ENCODE measurements at places on chromosomes 1 and 21.
A peak's percentile ranks its signal among the peaks of the same experiment; 100 is the strongest.

DNA sequence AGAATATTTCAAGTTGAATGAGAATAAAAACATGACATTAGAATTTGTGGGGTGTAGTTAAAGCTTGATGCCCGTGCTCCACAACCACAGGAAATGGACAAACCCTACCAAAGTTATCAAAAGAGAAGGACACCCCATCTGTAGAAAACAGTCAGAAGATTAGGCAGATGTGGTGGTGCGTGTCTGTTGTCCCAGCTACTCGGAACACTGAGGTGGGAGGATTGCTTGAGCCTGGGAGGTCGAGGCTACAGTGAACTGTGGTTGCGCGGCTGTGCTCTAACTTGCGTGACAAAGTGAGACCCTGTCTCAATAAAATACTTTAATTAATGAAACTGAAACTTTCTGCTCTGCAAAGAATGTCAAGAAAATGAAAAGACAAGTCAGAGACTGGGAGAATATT is 1.5 kb upstream of the SPATC1L start:
- DNase-seq: no peak

- DNase-seq: no peak
These were observed 170.0 kb downstream of the LTN1 start for GRCh38 chr21:28822486-28823335.

- DNase-seq: no peak
These were observed 213.9 kb upstream of the LYPLAL1 start for GRCh38 chr1:218959784-218960183.

GRCh38 chr21:44442266-44443125 is 12.8 kb upstream of the LRRC3 start:
- DNase-seq: no peak

GRCh38 chr1:31394584-31395193 is 18.3 kb upstream of the SERINC2 start:
- DNase-seq: peak; percentile 94

DNA sequence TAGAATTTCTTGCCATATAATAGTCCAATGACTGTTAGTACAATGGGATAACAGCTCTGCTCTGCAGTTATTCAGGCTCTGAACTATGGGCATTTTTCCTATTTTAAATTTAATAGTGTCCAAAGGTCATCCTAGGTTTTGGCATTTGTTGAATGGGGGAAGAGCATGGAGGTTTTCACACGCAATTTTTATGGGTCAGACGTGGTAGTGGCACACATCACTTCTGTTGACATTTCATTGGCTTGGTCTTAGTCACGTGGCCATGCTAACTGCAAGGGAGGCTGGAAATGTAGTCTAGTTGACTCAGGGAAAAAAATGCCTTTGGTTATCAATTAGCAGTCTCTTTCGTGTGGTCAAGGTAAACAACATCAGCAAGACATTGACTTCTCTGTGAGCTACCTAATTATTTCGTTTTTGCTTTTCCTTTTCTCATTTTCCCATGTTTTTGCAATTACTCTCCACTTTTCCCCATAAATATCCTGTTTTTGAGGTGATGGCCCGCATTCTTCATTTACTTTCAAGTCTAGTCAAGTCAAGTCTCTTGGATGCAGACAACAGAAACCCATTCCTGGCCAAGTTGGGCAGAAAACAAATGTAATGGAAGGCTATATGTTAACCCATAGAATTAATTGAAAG is 82.8 kb downstream of the DYRK1A start:
- no peak for DNase-seq

DNA sequence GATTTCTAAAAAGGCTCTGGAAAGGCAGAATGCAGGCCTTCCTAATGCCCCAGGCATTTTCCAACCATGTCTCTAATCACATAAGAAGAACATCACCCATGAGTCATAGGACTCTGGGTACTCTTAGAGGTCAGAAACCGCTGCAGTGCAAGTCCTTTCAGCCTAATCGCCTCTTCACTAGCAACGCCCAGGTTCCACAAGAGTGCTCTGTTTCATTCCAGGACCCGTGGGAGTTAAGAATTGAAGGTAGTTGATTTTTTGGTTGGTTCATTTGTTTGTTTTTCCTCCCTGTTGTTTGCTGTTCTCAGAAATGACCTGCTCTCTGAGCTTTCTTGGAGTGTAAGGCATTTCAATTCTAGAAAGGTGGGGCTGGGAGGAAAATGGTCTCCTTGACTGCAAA is 123.2 kb downstream of the NR5A2 start:
- no peak for DNase-seq

GRCh38 chr21:31186916-31187315 is 148.6 kb upstream of the KRTAP19-8 start:
- DNase-seq: no peak

GRCh38 chr1:56249234-56249633 is 330.1 kb downstream of the PLPP3 start:
- no peak for DNase-seq

- no peak for DNase-seq
These were observed 55.8 kb upstream of the DNAH14 start for GRCh38 chr1:224873434-224874369.

GRCh38 chr1:1832166-1832565 is 53.9 kb upstream of the NADK start:
- no peak for DNase-seq

DNA sequence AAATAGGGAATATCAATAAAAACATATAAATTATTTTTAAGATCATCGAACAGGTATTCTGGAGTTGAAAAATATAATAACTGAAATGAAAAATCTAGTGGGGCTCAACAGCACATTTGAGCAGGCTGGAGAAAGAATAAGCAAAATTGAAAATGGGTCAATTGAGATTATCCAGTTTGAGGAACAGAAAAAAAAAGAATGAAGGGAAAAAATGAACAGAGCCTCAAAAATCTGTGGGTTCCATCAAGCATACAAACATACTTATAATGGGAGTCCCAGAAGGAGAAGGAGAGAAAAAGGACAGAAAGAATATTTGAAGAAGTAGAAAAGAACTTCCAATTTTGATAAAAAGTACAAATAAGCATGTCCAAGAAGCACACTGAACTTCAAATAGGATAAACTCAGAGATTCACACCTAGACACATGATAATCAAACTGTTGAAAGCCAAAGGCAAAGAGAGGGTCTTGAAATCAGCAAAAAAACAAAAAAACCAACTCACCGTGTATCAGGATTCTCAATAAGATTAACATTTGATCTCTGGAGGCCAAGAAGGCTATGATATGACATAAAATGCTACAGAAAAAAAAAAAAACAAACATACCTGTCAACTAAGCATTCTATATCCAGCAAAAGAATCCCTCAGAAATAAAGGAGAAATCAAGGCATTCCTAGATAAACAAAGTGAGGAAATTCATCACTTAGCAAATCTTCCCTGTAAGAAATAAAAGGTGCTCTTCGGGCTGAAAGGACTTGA is 5.4 kb upstream of the COQ8A start:
- DNase-seq: no peak

- DNase-seq: no peak
These were observed 92.1 kb downstream of the SPSB1 start for GRCh38 chr1:9384751-9385245.

- no peak for DNase-seq
These were observed 123.9 kb downstream of the PRDM2 start for GRCh38 chr1:13823936-13824335.

GRCh38 chr1:22804969-22805671 is 94.5 kb downstream of the EPHB2 start:
- DNase-seq: no peak

- DNase-seq: no peak
These were observed 183.2 kb upstream of the ZRANB2 start for GRCh38 chr1:71264039-71264438.

GRCh38 chr1:179744401-179745130 is 1.5 kb downstream of the FAM163A start:
- DNase-seq: no peak

DNA sequence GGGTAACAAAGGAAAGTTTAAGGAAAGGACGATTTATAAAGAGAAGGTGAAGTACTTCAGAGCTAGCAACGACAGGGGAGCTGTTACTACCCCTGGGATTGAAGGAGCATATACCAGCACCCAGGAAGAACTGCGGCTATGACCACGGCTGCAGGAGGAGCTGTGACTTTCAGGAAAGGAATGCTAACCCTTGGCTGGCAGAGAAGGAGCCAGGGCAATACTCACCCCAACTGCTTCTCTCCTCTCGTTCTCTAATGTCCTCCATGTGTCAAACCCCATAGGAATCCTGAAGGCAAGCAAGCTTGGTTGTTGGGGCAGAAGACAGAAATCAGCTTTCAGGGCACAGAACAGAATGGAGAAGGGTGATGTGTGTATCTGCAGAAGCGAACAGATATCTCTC is 120.5 kb downstream of the TMEM53 start:
- peak; percentile 54 for DNase-seq

DNA sequence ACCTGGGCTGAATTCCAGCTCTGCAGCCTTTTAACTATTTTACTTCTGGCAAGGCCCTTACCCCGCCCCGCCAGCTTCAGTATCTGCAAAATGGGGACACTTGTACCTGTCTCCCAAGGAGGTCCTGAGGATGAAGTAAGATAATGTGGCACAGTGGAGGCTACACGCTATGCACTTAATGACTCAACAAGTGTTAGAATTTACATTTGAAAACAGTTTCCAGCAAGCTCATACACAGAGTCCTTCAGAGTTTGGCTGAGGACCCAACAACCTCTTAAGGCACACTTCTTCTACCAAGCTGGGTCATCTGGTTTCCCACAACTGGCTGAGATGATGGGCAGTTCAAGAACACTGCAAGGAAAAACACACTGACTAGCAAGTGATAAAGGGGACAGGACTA is 30.2 kb upstream of the SLC22A15 start:
- no peak for DNase-seq

GRCh38 chr1:39623053-39623452 is 16.4 kb downstream of the HEYL start:
- DNase-seq: no peak

GRCh38 chr1:63874278-63874880 is 100.6 kb downstream of the ROR1 start:
- no peak for DNase-seq

GRCh38 chr1:50970509-50970887 is 453 bp downstream of the CDKN2C start:
- DNase-seq: no peak

- peak; percentile 87 for DNase-seq
These were observed 102.8 kb downstream of the RHOU start for GRCh38 chr1:228837817-228838716.

GRCh38 chr1:157955857-157956256 is 37.6 kb upstream of the KIRREL1 start:
- DNase-seq: no peak

GRCh38 chr1:60331647-60332046 is 258.1 kb upstream of the C1orf87 start:
- no peak for DNase-seq

- DNase-seq: no peak
These were observed 8.9 kb upstream of the PCBP3 start for GRCh38 chr21:45634511-45635183.

DNA sequence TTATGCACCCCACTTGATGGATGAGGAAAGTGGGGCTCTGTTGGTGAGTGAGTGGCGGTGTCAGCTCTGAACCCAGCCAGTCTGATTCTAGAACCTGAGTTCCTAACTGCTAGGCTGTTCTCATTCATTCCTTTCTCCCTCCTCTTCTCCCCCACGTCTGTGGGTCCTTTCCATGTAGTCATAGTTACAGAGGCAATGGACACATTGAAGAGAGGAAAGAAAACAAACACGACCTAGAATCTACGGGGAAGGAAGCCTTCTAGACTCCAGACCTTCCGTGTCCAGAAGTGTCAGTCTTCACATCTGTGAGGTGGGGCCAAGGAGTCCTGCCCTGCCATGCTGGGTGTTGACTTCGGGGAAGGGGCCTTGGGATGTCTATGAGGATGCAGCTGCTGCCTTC is 115.8 kb upstream of the WNT4 start:
- DNase-seq: no peak

DNA sequence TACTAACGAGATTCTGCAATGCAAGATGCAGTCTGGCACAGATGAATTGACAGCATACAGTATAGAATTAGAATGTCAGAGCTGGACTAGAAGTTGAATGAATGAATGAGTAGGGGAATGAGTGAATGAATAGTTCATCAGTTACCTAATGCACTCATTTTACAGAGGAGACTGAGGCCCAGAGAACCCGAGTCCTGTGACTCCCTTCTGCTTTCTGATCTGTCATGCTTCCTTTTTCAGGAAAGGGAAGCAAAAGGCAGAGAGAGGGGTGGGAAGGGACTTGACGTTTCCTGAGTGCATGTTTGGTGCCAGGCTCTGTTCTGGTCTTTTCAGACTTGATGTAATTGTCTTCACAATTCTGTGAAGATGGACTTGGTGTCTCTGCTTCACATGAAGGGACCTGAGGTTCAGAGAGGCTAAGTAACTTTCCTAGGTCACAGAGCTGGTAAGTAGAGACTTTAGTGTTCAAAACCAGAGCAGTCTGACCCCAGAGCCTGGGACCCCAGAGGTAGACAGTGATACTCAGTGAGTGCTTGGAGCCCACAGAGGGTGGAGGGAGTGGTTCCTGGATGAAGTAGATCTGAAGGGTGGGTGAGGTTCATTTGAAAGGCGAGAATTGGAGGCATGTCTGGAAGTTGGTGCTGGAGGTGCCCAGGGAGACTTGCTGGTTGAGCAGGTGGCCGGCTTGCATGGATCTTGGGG is 8.0 kb upstream of the MEX3A start:
- DNase-seq: no peak

- no peak for DNase-seq
These were observed 2.1 kb downstream of the NIPAL3 start for GRCh38 chr1:24417681-24418080.

- DNase-seq: no peak
These were observed 224.9 kb upstream of the JUN start for GRCh38 chr1:59008599-59009347.

DNA sequence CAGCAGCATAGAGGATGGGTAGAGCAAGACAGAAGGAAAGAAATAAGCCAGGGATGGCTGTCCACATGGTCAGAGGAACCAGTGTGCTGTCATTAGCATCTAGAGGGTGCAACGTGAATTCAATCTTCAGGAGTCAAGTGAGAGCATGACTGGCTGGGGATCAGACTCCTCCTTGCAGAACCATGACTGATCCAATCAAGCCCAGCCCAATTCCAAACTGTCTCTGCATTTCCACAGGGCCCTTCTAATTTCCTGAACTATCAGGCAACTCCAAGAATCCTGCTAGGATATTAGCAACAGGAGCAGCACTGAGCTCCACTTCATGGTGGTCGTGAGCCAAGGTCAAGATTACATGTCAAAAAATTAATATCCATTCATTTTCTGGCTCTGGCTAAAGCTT is 166.8 kb upstream of the CAMK1G start:
- no peak for DNase-seq

DNA sequence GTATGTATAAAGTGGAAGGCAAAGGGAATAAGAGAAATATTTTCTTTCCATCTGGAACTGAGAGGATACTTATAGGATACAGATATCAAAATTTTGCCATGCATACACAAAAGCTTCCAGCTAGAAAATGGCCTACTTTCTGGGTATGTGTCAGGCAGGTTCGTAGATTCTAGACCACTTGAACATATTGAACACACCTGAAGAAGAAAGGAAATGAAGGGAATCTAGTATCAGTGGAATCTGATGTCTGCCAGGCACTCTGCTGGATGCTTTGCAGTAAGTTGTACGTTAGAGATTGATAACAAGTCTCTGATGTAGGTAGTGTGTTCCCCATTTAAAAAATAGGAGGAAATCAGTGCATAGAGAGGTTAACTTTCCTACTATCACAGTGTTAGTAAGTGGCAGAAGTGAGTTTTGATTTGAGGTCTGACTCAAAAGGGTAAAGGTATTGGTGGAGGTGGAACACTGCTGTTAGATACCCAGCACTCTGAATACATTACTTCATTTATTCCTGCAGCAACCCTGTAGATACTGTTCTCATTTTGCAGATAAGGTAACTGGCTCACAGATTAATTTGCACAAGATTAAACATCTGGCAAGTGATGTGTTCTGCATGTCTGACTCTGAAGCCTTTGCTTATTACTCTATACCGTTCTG is 3.0 kb downstream of the CAMSAP2 start:
- DNase-seq: no peak

GRCh38 chr1:231523816-231524215 is 4.7 kb upstream of the TSNAX start:
- no peak for DNase-seq

All from Calu3 (cell line).